ENCODE measurements at places on chromosomes 2 and 18. TPM values are rescaled to one million over a fixed set of nuclear protein-coding genes. Genes with fewer than 3 reads are reported as not detected.

ADAM23 gene
- total RNA-seq: not detected

APLF gene
- 2.7 TPM for total RNA-seq

DNA sequence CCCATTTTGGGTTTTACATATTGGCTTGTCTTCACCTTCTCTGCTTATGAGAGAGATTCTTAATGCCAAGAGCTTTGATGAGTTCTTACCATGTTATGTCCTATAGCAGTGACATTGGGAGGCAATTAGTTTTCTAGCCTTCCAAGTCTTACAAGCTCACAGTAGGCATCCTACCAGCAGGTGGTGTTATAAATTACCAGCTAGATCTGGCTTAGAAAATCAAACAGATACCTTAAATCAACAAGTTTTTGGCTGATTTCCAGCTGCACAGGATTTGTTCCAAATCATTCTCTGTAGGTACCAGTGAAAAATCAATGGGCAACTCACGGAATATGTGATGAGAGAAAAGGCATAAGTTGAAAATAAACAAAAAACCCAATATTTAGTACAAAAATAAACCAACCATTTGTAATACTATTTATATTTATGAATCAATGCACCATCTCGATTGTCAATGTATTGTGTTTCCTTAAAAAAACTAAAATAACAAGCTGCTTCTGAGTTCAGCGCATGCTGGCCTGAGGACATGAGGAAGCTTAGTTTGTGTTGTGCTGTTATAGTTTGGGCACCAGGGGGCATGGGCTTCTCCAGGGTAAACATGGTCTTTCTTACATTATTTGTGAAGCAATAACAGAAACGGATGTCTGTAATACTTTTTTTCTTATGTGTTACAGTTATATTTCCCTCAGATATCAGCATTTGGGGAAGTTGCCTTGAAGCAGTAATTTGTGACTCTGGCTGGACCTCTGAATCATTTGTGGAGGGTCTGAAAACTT lies 34.1 kb upstream of the NXPH2 start:
- H3K4me3 ChIP-seq: no peak overlapping the region
- H3K27ac ChIP-seq: no peak overlapping the region
- H3K27me3 ChIP-seq: peaks cover 14% of the 10 kb centered on the region
- H3K36me3 ChIP-seq: no peaks in the 10 kb centered on the region

TGIF1 gene
- 21.2 TPM for total RNA-seq

GRCh38 chr2:182229297-182229696 lies 197.5 kb downstream of the PDE1A start:
- no peak overlapping the region for H3K27ac ChIP-seq
- DNase-seq: no peak
- no peaks in the 10 kb centered on the region for H3K36me3 ChIP-seq
- no peak overlapping the region for H3K4me3 ChIP-seq

DNA sequence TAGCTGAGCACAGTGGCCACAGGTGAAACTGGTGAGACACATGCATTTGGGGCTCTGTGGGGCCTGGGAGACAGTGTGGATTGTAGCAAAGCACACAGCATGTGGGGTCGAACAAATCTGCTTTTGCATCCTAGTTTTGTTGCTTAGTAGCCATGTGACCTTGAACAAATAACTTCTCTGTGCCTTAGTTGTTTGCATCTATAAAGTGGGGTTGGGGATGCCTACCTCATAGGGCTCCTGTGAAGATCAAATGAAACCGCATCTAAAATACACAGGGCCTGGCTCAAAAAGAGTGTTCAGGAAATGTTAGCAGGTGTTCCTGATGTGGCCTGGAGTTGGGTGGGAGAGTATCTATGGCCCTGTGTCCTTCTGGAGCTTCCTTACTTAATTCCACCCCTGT lies 30.3 kb upstream of the CATIP start:
- H3K27ac ChIP-seq: no peak overlapping the region
- H3K27me3 ChIP-seq: peaks cover 8% of the 10 kb centered on the region
- no peak for DNase-seq
- H3K36me3 ChIP-seq: no peaks in the 10 kb centered on the region
- H3K4me1 ChIP-seq: peaks cover 23% of the 10 kb centered on the region

YES1 gene
- 32.2 TPM for total RNA-seq

REV1 gene
- total RNA-seq: 34.3 TPM

DNA sequence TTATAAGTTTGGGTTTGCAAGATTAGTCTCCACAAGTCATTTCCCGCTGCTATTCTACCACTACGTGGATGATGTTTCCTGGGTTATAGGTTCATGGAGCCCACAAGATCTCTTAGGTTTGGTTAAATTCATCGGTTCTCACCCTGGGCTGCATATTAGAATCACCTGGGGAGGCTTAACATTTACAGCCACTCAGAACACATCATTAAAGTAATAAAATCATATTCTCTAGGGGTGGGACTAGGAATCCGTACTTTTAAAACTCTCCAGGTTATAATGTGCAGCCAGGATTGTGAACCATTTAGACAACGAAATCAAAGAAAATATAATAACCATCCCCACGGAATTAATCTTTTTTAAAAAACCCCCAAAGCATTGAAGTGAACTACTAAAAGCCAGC lies 167.7 kb downstream of the ACTR3 start:
- H3K27me3 ChIP-seq: peaks cover 8% of the 10 kb centered on the region
- H3K27ac ChIP-seq: no peak overlapping the region
- no peaks in the 10 kb centered on the region for H3K36me3 ChIP-seq

DBI gene
- 182 TPM for total RNA-seq

- peak overlapping the region; percentile 77 for H3K27ac ChIP-seq
- peaks cover 44% of the 10 kb centered on the region for H3K4me1 ChIP-seq
- DNase-seq: no peak
- no peaks in the 10 kb centered on the region for H3K27me3 ChIP-seq
- peaks cover 41% of the 10 kb centered on the region for H3K36me3 ChIP-seq
These were observed 216.8 kb downstream of the UBE2E3 start for GRCh38 chr2:181197140-181197760.

FAP gene
- not detected for total RNA-seq

PRKD3 gene
- total RNA-seq: 42.1 TPM

DTYMK gene
- 116 TPM for total RNA-seq

SERPINB4 gene
- total RNA-seq: not detected

LYG2 gene
- total RNA-seq: not detected

- no peaks in the 10 kb centered on the region for H3K27me3 ChIP-seq
- H3K36me3 ChIP-seq: no peaks in the 10 kb centered on the region
- no peak overlapping the region for H3K27ac ChIP-seq
These were observed 229.3 kb upstream of the PXDN start for GRCh38 chr2:1973636-1974035.

DNA sequence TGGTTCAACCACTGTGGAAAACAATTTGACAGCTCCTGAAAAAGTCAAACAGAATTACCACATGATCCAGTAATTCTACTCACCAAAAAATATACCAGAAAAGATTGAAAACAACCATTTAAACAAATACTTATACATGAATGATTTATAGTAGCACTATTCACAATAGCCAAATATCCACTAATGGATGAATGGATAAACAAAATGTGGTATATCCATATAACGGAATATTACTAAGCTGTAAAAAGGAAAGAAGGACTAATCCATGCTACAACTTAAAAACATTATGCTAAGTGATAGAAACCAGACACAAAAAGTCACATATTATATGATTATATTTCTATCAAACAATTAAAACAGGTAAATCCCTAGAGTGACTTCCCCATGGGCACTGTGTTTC lies 131.5 kb downstream of the SPOPL start:
- H3K36me3 ChIP-seq: no peaks in the 10 kb centered on the region
- no peaks in the 10 kb centered on the region for H3K27me3 ChIP-seq
- H3K4me1 ChIP-seq: no peaks in the 10 kb centered on the region
- no peak overlapping the region for H3K27ac ChIP-seq
- no peak overlapping the region for H3K4me3 ChIP-seq

GRCh38 chr2:58665154-58665553 lies 424.0 kb upstream of the FANCL start:
- no peak for DNase-seq
- H3K4me1 ChIP-seq: no peaks in the 10 kb centered on the region
- H3K36me3 ChIP-seq: no peaks in the 10 kb centered on the region
- H3K27ac ChIP-seq: no peak overlapping the region
- no peaks in the 10 kb centered on the region for H3K27me3 ChIP-seq
- H3K4me3 ChIP-seq: no peak overlapping the region

DNA sequence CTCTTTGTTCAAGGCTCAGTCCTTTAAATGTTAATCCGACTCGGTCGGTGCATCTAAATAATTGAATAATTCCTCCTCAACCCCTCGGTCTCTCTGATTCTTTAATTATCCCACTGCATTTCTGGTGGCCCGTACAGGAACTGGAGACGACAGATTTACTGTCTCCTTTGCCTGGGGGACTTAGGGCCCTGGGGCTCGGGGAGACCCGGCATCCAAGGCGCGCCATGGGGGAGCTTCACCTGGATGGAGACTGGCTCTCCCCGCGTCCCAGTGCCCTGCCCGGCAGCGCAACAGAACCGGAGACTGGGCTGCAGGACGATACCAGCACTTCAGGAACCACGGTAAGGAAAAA lies 47.7 kb upstream of the SELENOI start:
- H3K27ac ChIP-seq: no peak overlapping the region
- DNase-seq: no peak
- no peak overlapping the region for H3K4me3 ChIP-seq
- no peaks in the 10 kb centered on the region for H3K4me1 ChIP-seq
- no peaks in the 10 kb centered on the region for H3K27me3 ChIP-seq

GRCh38 chr18:70044632-70045031 lies 97.0 kb upstream of the CD226 start:
- no peaks in the 10 kb centered on the region for H3K4me1 ChIP-seq
- H3K27me3 ChIP-seq: no peaks in the 10 kb centered on the region
- peaks cover 29% of the 10 kb centered on the region for H3K36me3 ChIP-seq
- no peak for DNase-seq

- no peak overlapping the region for H3K4me3 ChIP-seq
- peaks cover 55% of the 10 kb centered on the region for H3K4me1 ChIP-seq
These were observed 16.1 kb upstream of the CREB1 start for GRCh38 chr2:207513551-207514257.

GRCh38 chr2:66872986-66873754 lies 438.2 kb downstream of the MEIS1 start:
- H3K27me3 ChIP-seq: peaks cover 4% of the 10 kb centered on the region
- no peak overlapping the region for H3K4me3 ChIP-seq
- no peak overlapping the region for H3K27ac ChIP-seq
- no peaks in the 10 kb centered on the region for H3K4me1 ChIP-seq
- DNase-seq: no peak

- H3K27me3 ChIP-seq: no peaks in the 10 kb centered on the region
- DNase-seq: no peak
- no peaks in the 10 kb centered on the region for H3K36me3 ChIP-seq
These were observed 237.4 kb upstream of the ACVR2A start for GRCh38 chr2:147607379-147607778.

GRCh38 chr2:146147448-146148012 lies 1627.6 kb upstream of the ZEB2 start:
- DNase-seq: no peak
- H3K27ac ChIP-seq: no peak overlapping the region
- no peaks in the 10 kb centered on the region for H3K4me1 ChIP-seq
- no peaks in the 10 kb centered on the region for H3K27me3 ChIP-seq
- no peak overlapping the region for H3K4me3 ChIP-seq

HRH4 gene
- total RNA-seq: not detected

- no peak for DNase-seq
- no peak overlapping the region for H3K27ac ChIP-seq
- H3K27me3 ChIP-seq: peaks cover 19% of the 10 kb centered on the region
- H3K36me3 ChIP-seq: no peaks in the 10 kb centered on the region
- H3K4me3 ChIP-seq: no peak overlapping the region
These were observed 8.7 kb downstream of the GALNT14 start for GRCh38 chr2:31129375-31130171.

TMEM163 gene
- not detected for total RNA-seq

DNA sequence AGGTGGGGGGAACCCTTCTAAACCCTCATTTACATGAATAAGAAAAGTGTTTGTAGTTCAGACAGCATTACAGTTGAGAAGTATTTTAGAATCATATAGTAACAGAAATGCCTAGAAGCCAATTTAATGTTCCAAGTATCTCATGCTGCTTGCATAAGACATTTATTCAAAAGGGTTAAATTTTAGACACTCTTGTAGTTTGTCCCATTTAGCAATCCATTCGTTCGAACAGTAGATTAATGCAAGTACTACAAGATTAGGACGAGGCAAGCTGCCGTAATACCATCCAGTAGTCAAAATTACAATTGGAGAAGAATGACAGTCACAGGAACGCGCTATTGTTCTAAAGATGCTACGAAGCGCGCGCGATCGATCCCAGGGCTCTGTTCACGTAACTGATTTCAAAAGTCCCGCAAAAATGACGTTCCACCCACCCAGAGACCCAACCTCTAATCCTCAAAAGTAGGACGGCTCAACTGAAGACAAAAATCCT lies 1.2 kb downstream of the TMEM237 start:
- no peaks in the 10 kb centered on the region for H3K27me3 ChIP-seq
- DNase-seq: no peak
- H3K4me3 ChIP-seq: peak overlapping the region; percentile 90
- H3K4me1 ChIP-seq: peaks cover 7% of the 10 kb centered on the region
- H3K27ac ChIP-seq: peak overlapping the region; percentile 89

DNA sequence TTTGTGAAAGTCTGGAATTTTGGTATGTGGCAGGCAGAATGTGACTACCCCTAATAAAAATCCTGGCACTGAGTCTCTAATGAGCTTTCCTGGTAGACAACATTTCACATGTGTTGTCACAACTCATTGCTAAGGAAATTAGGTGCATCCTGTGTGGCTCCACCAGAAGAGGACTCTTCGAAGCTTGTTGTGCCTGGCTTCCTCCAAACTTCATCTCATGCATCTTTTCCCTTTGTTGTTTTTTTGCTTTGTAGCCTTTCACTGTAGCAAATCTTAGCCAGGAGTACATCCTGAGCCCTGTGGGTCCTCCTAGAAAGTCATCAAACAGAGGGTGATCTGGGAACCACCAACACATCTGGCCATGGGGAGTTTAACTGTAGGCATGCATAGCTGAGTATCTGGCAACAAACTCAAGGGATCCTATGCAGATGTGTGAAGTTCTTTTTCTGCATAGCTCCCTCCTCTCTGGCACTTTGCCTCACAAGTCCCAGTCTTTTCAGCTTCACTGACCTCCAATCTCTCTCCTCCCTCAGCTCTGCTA lies 42.1 kb upstream of the SERTAD2 start:
- no peak for DNase-seq
- H3K4me1 ChIP-seq: peaks cover 50% of the 10 kb centered on the region
- H3K27ac ChIP-seq: no peak overlapping the region
- peaks cover 28% of the 10 kb centered on the region for H3K36me3 ChIP-seq

GRCh38 chr2:109345653-109346480 lies 216.9 kb downstream of the SH3RF3 start:
- no peak overlapping the region for H3K27ac ChIP-seq
- no peak for DNase-seq
- H3K27me3 ChIP-seq: no peaks in the 10 kb centered on the region
- H3K36me3 ChIP-seq: no peaks in the 10 kb centered on the region
- H3K4me1 ChIP-seq: peaks cover 51% of the 10 kb centered on the region

NRBP1 gene
- total RNA-seq: 62.5 TPM
